HEK293T (cell line): ENCODE measurements at places on chromosomes 3 and 15.
A peak's percentile ranks its signal among the peaks of the same experiment; 100 is the strongest.

DNA sequence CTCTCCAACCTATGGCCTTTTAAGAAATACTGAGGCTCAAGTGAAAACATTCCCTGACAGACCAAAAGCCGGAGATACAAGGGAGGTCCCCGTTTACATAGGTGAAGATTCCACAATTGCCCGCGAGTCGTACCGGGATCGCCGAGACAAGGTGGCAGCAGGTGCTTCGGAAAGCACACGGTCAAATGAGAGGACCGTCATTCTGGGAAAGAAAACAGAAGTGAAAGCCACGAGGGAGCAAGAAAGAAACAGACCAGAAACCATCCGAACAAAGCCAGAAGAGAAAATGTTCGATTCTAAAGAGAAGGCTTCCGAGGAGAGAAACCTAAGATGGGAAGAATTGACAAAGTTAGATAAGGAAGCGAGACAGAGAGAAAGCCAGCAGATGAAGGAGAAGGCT is 24.8 kb downstream of the SYNM start:
- no peak for DNase-seq

DNA sequence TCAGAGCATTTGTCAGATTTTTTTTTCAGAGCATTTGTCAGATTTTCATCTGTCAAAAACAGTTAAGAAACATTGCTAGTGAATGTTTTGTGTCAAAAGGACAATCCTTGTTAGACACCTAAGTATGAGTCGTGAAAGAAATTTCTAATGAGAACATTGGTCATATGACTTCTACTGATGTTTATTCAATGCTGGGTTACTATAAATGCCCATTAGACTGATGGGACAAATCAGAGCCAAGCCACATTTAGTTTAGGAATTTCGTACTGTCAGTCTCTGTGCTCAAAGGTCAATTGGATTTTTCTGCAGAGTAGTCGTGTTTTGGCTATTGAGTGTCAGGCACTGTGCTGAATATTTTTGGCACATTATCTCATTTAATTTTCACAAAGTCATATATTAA is 31.6 kb downstream of the TSC22D2 start:
- no peak for DNase-seq

DNA sequence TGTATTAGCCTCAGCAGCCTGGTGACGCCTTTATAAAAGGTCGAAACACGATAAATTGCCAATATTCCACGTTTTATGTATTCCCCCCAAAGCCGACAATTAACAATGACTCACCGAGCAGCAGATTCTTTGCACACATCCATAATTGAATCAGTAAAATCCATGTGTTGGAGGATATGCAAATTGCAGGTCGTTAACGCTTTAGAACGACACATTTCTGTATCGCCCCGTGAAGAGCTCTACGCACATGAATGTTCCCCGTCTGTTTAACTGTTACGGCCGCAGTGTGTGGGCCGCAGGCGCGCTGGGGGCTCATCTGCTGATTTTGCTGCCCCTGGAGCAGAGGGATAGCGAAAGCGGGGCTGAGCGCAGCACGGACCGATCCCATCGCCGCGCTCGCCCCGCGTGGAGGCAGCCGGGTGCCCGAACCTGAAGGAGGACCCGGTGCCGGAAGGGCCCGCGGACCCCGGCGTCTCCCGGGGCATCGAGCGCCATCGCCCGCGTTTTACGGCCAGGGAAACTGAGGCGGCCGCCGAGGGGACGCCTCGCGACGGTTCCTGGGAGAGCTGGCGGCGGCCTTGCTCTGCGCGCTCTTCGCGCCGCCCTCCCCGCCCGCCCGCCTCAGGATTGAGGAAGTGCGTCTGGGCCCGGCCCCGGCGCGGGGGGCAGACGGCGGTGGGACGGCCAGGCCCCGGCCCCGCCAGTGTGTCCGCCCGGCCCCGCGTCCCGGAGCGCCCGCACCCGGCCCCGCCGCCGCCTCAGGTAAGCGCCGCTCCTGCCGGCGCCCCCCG is at the start of gene LRRK1:
TSS of gene LRRK1 (plus strand) at position 668 of the 791 bp plus-strand sequence. CDS start 5,276 bp downstream, outside the sequence.
- DNase-seq, result no peak

DNA sequence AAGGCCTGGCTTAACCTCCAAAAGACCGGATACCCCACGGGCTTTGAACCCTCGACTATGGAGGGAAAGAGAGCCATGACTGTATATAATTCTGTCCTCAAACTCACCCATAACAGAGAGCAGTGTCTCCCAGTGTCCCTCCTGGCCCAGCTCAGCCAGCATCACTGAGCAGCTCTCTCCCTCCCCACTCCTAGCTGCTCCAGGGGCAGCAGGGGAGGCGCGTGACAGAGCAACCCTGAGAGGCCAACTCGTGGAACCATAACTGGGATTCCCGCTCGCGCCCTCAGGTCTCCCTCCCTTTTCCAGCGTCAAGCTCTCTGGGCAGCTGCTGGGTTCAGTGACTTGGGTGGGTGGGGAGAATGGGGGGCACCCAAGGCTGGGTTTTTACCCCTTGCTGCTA is 561 bp upstream of the CPLX3 start:
- DNase-seq, result no peak

- peak; percentile 42 for DNase-seq
Observed at GRCh38 chr3:104825116-104825515, 541.6 kb upstream of the ALCAM start.

- DNase-seq, result no peak
Observed at GRCh38 chr3:58178528-58179234, 32.1 kb downstream of the DNASE1L3 start.

- DNase-seq, result peak; percentile 15
Observed at GRCh38 chr3:196287090-196287439, 461 bp downstream of the PCYT1A start.

DNA sequence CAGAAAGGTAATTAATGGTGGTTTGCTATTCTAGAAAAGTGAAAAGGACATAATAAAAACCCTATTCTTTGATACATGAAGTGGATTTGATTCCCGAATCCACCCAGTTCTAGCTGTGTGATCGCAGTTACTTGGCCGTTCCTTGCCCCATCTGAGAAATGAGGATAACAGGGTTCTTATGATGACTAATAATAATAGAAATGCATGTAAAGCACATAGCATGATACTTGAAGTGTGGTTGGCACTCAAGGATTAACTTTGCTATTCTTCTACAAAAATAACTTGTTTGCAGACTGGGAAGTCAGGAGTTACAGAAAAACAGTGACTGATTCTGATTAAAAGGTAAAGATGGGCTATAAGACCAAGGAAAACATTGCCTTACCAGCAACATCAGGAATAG is 26.8 kb downstream of the PARL start:
- DNase-seq, result no peak

DNA sequence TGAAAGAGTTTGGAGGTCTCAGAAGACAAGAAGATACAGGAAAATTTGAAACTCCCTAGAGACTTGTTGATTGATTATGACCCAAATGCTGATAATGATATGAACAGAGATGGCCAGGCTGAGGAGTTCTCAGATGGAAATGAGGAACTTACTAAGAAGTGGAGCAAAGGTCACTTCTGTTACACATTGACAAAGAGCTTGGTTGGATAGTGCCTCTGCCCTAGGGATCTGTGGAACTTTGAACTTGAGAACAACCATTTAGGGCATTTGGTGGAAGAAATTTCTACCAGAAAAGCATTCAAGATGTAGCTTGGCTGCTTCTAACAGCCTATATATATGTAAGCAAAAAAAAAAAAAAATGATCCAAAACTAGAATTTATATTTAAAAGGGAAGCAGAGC is 48.9 kb upstream of the NAALADL2 start:
- DNase-seq, result no peak

GRCh38 chr3:22239011-22239410 is 488.0 kb upstream of the ZNF385D start:
- DNase-seq, result no peak

- no peak for DNase-seq
Observed at GRCh38 chr15:58856086-58856485, 77.4 kb downstream of the SLTM start.

DNA sequence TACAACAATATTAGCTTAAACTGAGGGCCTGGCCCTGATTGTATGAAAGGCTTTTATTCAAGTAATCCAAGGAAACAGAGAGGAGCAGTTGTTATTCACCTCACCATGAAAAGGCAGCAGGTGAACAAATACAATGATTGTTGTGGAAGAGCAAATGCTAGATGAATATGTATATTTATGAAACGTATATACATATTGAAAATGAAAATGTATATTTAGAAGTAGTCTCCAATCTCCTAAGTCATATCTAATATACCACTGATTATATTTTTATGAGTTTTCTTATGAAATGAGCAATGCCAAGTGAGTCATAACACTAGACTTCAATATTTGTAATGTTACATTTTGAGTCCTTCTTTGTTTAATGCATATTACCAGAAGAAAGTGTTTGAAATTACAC is 116.2 kb upstream of the KCNMB2 start:
- DNase-seq, result no peak

GRCh38 chr15:46685681-46686080 is 1031.6 kb upstream of the SEMA6D start:
- DNase-seq, result no peak

- DNase-seq, result no peak
Observed at GRCh38 chr15:62444104-62445022, 279.3 kb upstream of the C2CD4B start.

DNA sequence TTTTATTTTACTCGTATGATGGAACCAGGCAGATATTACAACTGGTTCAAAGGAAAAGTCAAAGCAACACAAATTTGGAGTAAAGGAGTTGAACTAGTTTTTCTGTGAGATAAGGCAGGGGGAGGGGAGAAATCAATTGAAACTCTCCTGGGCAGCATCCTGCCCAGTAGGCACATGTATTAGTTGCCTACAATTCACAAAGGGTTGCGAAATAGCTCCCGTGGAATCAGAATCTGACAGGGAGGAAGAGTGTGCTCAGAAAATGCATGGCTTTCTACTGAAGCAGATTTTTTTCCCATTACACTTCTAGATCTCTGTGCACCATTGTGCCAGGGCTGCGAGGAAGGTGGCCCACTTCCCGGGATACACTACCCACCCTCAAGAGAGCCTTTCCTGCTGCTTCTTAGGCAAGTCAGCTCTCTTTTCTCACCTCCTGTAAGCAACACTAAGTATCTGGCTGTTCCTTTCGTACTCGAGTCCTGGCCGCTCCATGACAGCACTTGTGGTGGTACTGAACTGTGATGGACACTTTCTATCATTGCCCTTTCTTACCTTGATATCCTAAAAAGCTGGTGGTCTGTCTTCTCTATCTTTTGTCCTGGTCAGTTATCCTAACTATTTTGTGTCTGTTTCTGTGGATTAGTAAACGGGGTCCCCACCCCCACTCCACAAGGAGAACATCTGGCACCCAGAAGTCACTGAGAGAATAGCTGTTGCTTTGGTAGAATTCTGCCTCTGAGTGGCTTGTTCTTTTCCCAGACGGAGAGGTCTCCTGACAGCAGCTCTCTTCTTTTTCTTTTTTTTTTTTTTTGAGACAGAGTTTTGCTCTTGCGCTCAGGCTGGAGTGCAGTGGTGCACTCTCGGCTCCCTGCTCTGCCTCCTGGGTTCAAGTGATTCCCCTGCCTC is 74.8 kb downstream of the RPL39L start:
- no peak for DNase-seq

DNA sequence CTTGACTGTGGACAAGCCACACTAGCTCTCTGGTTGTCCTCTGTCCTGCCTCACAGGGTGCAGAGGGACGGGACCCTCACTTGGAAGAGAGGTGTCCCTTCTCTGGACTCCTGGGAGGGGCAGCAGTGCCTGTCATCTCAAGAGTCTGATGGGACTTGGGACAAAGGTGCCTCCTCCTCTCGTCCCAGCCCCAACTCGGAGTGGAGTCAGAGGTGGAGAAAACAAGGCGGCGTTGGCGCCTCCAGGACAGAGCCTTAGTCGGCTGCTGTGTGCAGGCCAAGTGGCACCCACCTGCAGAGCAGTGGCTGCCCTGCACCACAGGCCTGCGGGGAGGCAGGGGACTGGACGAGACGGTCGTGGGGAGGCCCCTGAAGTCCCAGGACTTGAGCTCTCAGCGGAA is 9.4 kb upstream of the SEC13 start:
- DNase-seq, result no peak

- DNase-seq, result no peak
Observed at GRCh38 chr3:39325236-39325635, 4.3 kb upstream of the CCR8 start.

GRCh38 chr15:70902107-70902506 is 9.5 kb downstream of the LRRC49 start:
- DNase-seq, result no peak

- DNase-seq, result no peak
Observed at GRCh38 chr15:41954036-41954435, 18.3 kb downstream of the EHD4 start.

- DNase-seq, result no peak
Observed at GRCh38 chr15:77898811-77899730, 178.4 kb downstream of the TBC1D2B start.

GRCh38 chr15:100919481-100920405 is 586 bp downstream of the LRRK1 start:
- no peak for DNase-seq

GRCh38 chr3:51860703-51861665 is at the start of gene IQCF2:
Gene IQCF2 (plus strand): TSS chr3:51861615. CDS start chr3:51861667, 52 bp downstream.
- no peak for DNase-seq

DNA sequence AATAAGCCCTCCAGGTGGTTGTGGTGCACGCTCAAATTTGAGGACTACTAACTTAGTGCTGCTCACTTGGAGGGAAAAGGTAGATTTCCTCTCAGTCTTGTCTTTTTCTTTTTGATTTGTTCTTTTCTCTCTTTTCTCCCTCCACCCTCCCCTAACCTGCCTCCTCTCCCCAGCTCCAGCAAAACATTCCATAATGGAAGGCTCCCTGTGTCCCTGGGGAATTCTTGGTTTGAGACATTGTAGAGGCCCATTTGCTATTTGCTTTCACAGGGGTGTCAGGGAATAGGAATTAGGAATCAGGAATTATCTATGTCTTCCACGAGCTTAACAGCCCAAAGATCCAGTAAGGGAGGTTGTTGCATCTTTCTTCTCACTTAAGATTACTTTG is 136.8 kb upstream of the UMPS start:
- DNase-seq, result no peak

DNA sequence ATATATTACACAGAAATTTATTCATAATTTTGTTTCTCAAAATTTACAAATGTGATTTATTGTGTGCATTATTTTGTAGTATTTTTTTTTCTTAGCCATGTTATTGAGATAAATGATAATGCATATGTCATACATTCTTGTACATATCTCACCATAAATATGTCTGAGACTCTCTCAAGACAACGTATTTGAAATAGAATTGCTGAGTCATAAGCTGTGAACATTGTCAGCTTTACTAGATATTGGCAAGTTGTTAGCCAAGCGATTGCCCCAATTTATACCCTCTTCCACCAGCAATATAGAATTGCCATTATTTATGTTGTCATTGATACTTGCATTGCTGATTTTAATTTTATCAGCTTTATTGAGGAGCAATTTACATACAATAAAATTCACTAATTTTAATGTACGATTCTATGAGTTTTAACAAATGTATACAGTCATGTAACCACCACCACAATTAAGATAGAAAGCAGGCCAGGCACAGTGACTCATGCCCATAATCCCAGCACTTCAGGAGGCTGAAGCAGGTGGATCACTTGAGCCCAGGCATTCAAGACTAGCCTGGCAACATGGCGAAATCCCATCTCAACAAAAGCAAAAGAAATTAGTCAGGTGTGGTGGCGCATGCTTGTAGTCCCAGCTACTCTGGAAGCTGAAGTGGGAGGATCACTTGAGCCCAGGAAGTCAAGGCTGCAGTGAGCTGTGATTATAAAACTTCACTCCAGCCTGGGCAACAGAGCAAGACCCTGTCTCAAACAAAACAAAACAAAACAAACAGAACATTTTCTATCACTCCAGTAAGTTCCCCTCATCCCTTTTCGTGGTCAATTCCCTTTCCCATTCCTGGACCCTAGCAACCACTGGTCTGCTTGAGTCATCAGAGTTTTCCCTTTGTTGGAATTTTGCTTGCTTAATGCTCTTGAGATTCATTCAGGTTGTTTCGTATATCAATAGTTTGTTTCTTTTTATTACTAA is 373.1 kb downstream of the MFSD1 start:
- DNase-seq, result no peak
